ENCODE measurements at places on chromosomes 1 and 21.

- no peak for DNase-seq
Observed at GRCh38 chr1:27535386-27535785, 45.4 kb upstream of the WASF2 start.

DNA sequence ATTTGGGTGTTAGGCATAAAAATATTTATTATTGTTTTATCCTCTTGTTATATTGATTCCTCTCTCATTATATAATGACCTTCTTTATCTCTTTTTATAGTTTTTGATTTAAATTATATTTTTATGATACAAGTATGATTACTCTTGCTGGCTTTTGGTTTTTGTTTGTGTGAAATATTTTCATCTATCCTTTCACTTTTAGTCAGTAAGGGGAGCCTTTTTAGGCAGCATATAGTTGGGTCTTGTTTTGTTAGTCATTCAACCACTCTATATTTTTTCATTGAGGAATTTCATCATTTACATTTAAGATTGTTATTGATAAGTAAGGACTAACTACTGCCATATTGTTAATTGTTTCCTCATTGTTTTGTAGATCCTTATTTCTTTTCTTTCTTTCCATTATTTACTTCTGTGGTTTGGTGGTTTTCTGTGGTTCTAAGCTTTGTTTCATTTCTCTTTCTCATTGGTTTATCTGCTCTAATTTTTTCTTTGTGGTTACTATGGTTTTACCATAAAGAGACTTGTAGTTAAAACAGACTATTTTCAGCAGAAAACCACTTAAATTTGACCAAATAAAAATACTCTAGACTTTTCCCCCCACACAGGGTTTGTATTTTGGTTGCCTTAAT lies 593.1 kb downstream of the NUF2 start:
- DNase-seq = peak; percentile 0

GRCh38 chr1:174815036-174815435 lies 184.7 kb upstream of the CACYBP start:
- no peak for DNase-seq

GRCh38 chr1:15951341-15952153 lies 24.4 kb downstream of the ZBTB17 start:
- DNase-seq = no peak

DNA sequence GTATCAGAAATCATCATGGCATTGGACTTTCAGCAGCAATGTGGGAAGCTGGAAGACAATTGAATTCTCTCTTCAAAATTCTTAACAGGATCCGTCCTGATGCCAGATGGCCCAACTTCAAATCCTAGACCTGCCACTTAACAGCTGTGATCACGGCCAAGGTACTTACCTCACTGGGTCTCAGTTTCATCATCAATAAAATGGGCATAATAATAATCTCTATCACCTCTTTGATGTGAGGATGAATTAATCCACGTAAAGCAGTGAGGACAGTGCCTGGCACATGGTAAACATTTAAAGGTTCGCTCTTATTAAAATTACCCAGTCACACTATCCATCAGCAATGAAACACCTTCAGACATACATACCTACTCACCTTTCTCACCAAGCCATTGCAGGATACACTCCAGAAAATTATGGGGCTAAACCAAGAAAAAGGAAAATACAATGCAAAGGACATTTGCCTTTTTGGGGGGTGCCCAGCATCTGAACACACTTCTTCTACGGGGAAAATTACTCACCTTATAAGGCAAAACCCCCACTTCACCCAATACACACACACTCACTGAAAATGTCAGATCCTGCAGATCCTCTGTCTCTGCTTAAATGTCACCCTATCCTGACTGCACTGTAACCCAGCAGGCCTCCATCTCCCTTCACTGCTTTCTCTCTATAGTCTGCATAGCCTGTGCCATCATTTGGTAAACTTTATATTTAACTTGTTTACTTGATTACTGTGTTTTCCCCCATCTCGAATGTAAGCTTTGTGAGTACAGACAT lies 21.7 kb downstream of the GLIS1 start:
- no peak for DNase-seq

GRCh38 chr1:202234331-202235002 lies 40.9 kb downstream of the LGR6 start:
- no peak for DNase-seq

GRCh38 chr1:56827711-56828110 lies 8.5 kb upstream of the FYB2 start:
- DNase-seq = no peak

DNA sequence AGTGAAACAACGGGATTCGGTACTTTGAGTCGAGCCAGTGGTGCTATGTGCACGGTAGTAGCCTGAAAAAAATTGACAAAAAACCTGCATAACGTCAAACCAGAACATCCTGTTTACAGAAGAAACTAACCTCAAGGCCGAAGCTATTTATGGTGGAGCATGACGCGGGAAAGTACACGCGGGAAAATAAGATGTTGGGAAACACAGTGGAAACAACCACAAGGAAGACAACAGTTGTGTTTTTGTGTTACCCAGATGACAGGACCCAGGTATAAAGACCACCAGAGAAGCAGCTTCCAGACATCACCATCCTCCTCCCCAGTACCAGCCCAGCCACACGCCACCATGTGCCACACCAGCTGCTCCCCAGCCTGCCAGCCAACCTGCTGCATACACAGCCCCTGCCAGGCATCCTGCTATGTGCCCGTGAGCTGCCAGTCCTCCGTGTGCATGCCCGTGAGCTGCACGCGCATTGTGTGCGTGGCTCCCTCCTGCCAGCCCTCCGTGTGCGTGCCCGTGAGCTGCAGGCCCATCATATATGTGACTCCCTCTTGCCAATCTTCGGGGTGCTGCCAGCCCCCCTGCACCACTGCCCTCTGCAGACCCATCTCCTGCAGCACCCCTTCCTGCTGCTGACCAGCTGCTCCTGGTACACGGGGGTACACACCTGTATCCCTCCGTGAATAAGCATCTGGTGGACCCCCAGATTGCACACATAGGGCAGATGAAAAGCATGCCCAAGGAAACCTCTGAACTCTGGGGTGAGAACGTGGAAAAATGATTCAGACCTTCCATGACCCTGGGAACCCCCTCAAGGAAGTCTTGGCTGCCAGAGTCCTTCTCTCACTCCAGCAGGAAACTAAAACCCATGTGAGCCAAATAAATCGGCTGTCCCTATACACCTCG lies at the start of gene KRTAP12-3:
Gene KRTAP12-3, plus strand, starts transcription at position 298 of the 906 bp plus-strand sequence. Its CDS starts 48 bp downstream, at position 346.
- DNase-seq = peak; percentile 48

- peak; percentile 9 for DNase-seq
Observed at GRCh38 chr1:99784809-99785255, 18.4 kb upstream of the FRRS1 start.

GRCh38 chr1:234271243-234271606 lies 102.0 kb upstream of the COA6 start:
- DNase-seq = no peak

GRCh38 chr1:98468111-98468717 lies 193.3 kb upstream of the SNX7 start:
- DNase-seq = peak; percentile 50

GRCh38 chr1:233561708-233562426 lies 52.0 kb upstream of the KCNK1 start:
- DNase-seq = no peak

GRCh38 chr1:164704954-164705353 lies 146.0 kb downstream of the PBX1 start:
- DNase-seq = no peak

DNA sequence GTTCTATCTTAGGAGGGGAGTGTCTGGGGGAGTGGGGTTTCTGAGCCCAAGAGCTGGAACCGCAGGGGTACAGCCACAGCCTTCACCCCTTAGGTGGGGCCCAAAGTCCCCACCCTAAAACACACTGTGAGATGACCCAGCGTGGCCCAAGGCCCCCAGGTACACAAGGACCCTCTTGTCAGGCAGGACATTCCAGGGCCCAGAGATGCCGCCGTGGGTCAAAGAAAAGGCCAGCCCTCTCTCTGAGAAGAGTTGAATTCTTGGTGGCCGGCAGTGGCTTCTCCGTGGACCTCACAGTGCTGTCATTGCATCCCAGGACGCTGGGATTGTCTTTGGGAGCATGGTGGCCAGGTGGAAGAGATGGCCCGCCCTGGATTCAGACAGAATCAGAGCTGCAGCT lies 176.3 kb upstream of the C1orf174 start:
- DNase-seq = no peak

DNA sequence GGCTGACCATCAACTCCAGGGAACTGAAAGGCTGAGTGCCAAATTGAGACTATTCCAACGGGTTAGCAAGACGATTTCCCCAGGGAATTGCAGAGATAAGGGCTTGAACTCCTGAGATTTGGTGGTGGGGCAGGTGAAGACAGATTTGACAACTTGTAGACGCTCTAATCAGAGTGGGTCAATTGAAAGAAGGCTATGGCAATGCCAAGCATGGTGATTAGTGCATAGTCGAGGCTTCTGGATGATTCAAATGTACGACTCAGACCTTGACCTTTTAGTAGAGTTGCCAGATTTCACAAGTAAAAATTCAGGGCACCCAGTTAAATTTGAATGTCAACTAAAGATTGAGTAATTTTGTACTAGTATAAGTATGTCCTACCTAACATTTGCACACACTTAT lies 302.1 kb upstream of the SPAG17 start:
- DNase-seq = no peak

DNA sequence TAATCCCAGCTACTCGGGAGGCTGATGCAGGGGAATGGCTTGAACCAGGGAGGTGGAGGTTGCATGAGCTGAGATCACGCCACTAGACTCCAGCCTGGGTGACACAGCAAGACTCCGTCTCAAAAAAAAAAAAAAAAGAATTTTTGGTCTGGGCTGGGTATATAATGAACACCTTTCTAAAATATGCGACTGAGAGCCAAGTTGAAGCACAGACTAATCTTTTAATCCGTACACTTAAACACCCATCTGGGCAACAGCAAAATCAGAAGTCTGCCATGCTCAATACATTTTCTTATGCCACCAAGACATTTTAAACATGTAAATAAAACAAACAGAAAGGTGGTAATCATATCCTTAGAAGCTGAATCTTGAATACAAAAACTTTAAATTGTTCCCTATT lies 31.6 kb upstream of the ABCB10 start:
- no peak for DNase-seq

DNA sequence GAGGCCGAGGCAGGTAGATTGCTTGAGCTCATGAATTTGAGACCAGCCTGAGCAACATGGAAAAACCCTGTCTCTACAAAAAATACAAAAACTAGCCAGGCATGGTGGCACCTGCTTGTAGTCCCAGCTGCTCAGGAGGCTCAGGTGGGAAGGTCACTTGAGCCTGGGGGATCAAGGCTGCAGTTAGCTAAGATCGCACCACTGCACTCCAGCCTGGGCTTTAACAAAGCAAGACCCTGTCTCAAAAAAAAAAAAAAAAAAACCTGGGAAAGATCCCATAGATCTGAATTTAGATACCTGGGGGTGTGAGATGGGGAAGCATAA lies 32.9 kb downstream of the NIBAN1 start:
- no peak for DNase-seq

- DNase-seq = no peak
Observed at GRCh38 chr1:83994111-83994510, 4.8 kb downstream of the TTLL7 start.

DNA sequence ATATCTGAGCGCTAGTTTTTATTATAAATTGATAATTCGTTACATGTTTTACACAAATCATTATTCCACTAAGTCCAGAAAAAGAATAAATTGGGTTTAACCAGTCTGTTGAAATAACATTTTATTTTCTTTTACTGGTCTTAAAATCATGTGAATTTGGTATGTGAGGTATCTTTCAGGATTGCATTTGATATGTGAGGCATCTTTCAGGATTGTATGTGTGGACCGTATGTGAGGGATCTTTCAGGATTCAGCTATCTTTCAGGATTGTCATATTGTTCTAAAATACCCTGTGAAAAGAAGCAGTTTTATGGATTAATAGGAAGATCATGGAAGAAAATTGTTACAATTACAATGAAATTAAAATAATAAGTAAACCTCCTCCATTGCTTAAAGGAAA lies 42.9 kb downstream of the USP25 start:
- no peak for DNase-seq

DNA sequence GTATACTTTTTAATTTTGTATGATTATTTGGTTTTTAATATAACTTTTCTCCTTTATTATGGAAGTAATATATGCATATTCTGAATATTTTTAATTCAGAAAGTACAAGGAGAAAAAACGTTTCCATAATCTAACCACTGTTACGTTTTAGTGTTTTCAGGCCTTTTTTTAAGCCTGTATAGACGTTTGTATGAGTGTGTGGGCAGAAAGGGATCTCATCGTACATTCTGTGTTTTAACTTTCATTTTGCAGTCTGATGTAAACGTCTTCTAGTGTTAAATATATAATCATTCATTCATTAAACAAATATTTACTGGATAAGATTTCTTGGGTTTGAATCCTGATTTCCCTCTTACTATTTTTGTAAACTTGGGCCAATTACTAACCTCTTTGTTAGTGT lies 38.0 kb upstream of the PLEKHO1 start:
- no peak for DNase-seq

- DNase-seq = no peak
Observed at GRCh38 chr1:157696966-157697628, 3.5 kb downstream of the FCRL3 start.

GRCh38 chr1:57106296-57106695 lies 140.5 kb upstream of the C8B start:
- DNase-seq = no peak

DNA sequence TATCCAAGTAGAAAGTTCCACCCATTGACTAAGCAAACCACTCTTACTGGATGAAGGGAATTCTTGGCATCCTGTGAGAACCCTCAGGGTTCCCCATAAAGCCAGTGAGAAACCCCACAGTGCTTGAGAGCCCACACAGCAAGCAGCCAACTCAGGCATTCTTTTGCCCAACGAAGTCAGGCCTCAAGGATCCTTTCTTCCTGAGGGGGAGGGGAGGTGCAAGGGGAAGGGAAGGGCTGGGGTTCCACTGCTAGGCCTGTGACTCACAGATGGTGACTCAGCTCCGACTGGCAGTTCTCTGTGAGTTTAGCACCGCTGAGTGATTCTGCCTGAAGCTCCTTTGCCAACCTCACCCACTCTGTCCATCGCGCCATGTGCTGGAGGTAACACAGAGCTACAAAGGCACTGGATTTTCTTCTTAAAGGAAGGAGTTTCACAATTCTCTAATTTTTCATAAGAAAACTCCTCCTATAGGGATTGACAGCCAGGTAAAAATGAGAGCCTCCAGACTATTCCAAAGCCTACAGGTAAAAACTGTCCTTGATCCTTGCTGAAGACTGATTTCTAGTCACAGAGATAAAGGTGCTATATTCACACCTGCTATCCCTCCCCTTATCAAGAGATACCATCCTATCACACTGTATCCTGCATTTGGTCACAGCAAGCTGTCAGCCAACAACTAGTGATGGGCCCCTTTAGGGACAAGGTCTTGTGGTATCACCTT lies 4.8 kb downstream of the ENO1 start:
- DNase-seq = no peak

- peak; percentile 83 for DNase-seq
Observed at GRCh38 chr1:31815752-31816500, at the start of gene SPOCD1. Gene SPOCD1 (minus strand): TSS chr1:31816022. CDS start chr1:31815333, 689 bp downstream.

GRCh38 chr1:164774413-164774812 lies 215.4 kb downstream of the PBX1 start:
- no peak for DNase-seq

DNA sequence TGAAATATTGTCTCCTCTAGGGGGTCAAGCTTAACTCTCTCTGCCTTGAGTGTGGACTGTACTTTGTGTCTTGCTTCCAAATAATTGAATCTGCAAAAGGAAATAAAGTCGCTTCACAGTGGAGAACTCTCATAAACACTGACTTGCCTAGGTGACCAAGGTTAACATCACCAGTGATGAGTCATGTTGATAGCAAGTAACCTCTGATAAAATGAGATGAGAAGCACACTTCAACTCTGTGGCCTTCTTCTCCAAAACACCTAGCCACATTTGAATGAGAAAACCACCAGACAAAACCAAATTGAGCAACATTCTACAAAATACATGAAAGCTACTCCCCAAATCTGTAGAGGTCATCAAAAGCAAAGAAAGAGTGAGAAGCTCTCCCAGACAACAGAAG lies 37.6 kb downstream of the PDE4B start:
- no peak for DNase-seq
